Caki2 (cell line): ENCODE measurements at places on chromosomes 3 and 15.

DNA sequence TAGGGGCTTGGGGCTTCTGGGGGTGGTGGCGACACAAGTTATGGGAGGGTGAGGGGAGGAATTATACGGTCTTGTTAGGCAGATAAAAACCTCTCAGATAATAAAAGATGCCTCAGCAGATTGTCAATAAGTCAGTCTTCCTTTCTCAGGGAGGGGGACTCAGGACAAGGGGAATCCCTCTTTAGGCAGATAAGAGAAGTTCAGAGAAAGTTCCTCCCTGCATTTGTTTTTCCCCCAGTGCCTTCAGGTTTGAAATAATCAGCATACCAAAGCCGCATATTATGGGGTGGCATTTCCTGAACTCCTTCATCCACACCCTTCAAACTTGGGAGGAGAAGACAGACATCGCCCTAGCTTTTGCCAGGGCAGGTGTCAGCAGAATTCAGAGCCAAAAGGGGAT lies 8.5 kb downstream of the PPCDC start:
- no peak for DNase-seq

- DNase-seq = peak; percentile 26
Observed at GRCh38 chr3:79521221-79521848, 246.5 kb downstream of the ROBO1 start.

GRCh38 chr3:189868061-189868460 lies 236.9 kb downstream of the TP63 start:
- no peak for DNase-seq

- DNase-seq = no peak
Observed at GRCh38 chr3:56900801-56901200, 99.1 kb upstream of the ARHGEF3 start.

GRCh38 chr15:52559575-52559974 lies 9.3 kb downstream of the ARPP19 start:
- no peak for DNase-seq

- no peak for DNase-seq
Observed at GRCh38 chr3:52695798-52696671, 9.6 kb downstream of the GLT8D1 start.

- no peak for DNase-seq
Observed at GRCh38 chr3:134393074-134393473, 18.8 kb upstream of the AMOTL2 start.

- DNase-seq = no peak
Observed at GRCh38 chr15:101246824-101247745, 4.8 kb downstream of the CHSY1 start.

GRCh38 chr15:27660676-27661075 lies 438.4 kb downstream of the OCA2 start:
- no peak for DNase-seq

- DNase-seq = peak; percentile 14
Observed at GRCh38 chr3:172982736-172983364, 158.2 kb downstream of the SPATA16 start.

- DNase-seq = no peak
Observed at GRCh38 chr3:119778176-119778575, 3.7 kb upstream of the NR1I2 start.

DNA sequence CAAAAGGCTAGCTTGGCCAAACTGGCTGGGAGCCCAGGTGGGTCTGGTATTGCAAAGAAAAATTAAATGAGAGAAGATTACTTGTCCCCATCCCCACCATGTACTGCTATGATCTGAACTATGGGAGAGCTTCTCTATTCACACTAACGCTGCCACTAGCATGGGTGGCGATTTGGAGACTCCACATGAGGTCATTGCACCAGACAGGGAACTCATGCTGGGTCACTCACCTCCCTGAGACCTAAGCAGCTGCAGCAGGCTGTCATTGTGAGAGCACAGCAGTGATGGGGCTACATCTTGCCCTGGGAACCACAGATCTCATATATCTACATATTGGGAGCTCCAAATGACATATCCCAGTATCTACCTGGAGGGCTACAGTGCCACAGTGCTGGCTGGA lies 36.3 kb upstream of the NECTIN3 start:
- no peak for DNase-seq

DNA sequence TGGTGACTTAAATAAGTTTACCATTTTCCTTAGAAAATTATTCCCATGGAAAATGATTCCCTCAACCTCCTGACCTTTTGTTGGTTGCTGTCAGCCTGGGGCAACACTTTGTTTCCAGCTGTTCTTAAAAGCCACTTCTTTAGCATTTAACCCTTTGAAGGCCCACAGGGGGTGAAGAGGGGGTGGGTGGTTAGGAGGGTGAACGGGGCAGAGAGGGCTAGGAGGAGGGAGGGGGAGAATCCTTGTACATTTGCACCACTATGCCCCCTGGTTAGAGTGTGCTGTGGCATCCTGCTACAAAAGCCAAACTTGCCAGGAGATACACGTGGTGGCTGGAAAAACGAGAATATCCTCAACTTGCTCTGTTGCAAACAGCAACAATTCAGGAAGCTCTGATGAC lies 273.2 kb upstream of the RGMA start:
- DNase-seq = no peak

DNA sequence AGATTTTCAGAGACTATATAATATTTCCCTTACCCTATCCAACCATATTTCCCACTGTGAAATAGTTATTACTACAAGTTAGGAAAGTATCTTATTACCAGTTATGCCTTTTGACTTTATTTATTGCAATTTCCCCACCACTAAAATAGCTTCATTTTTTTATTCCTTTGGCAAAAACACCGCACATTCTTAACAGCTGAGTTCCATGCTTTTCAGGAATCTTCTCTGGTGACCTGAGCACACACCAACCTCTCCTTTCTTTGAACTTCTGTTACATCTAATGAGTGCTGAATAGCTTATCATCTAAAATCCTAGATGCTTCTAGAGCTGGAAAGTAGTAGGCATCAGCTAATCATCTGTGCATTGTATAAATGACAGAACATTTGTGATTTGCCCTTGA lies 99.1 kb downstream of the UBE2E2 start:
- no peak for DNase-seq

DNA sequence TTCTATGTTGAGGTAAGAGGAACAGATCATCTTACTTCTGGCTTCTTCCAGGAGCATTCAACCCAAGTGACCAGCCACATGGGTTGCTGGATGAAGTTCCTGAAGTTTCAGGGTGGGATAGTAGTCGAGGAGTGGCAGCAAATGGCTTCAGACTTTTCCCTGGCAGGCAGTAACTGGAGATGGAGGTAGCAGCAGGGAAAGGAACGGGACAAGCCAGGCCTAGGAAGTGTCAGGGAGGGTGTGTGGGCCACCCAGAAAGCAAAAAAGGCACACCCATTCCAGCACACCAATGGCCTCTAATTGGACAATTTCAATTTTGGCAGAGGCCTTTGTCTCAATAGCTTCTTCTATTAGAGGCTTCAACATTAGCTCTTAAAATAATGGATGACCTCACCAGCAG lies 498.6 kb upstream of the ATP11B start:
- no peak for DNase-seq

DNA sequence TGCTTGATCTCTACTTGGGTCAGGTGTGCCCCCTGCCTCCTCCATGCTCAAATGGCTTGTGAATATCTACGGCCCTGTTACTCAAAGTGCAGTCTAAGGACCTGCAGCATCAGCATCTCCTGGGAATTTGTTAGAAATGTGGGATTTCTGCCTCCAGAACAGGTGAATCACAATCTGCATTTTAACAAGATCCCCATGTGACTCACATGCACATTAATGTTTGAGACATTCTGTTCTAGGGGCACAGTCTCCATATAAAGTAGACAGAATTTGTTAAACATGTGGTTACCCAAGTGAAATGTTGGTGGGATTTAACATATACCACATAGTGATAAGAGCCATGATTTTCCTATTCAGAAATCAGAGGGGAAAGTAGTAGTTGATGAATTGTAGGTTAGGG lies 256.2 kb downstream of the NR1D2 start:
- DNase-seq = no peak

DNA sequence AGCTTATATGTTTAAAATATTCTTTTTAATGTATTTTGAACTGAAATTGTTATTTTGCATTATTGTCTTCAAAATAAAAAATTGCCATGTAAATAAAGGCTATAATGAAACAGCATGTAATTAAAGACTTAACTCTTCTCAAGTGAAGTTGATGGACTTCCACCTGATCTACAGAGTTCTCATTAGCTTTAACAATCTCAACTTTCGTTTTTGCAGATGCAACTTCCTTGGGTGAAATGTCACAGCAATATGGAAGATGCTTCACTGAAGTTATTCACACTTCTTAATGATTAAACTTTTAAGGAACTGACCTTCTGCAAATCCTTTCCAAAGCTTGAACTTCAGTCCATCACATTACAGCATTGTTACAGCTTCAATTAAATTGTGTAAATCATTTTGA lies 63.6 kb downstream of the OSTN start:
- no peak for DNase-seq

DNA sequence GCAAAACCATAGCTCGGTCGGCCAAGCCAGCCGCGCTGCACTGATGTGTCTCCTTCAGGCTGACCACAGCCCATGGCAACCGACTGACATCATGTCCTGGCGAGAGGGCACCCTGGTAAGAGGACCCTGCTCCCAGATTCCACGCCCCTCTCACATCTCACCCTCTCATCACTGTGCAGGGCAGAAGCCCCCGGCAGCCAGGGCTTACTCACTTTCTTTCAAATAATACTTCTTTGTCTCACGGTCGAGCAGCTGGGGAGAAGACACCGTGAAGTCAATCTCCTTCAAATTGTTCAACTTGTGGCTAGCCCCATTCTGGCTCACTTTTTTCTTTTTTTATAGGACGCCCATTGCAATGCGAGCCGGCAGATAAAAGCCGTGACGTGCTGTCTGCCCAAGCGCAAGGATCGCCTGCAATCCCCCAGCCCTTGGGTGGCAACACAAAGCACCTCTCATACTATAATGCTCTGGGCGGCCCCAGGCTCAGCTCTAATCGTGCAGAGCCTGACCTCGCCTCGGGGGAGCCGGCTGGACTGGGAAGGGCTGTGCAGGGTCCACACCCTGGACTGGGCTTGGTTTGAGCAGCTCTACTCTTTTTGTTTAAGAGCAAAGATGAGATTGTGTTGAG lies 33.6 kb downstream of the VGLL4 start:
- DNase-seq = no peak

DNA sequence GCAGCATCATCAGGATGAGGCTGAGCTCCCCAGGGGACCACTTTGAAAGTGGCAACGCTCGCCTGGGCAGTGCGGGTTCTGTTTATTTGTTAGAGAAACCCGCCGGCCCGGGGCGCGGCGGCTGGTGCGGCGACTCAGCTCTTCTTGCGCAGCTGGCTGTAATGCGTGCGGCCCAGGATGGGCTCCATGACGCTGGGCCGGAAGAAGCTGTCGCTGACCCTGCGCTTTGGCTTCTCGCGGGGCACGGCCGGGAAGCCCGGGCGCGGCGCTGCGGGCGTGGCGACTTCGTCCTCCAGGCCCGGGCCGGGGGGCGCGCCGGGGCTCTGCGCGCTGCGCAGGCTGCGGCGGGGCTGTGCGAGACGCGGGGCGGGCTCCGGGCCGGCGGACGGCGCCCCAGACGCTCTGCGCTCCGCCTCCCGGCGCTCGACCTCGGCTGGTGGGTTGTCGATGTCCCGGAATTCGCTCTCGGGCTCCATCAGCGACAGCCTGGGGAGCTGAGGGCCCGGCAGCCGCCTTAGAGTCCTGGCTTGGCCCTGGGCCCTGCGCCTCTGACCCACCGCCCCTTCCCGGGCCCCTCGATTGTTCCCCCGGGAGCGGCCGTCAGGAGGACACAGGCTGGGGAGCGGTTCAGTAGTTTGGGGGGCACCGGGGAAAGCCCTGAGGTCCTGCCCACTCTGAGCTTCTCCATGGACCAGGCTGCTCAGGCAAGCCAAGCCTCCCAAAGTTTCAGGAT lies 10.3 kb upstream of the KIF7 start:
- no peak for DNase-seq

GRCh38 chr3:175484666-175485065 lies 625.5 kb downstream of the NAALADL2 start:
- DNase-seq = no peak

DNA sequence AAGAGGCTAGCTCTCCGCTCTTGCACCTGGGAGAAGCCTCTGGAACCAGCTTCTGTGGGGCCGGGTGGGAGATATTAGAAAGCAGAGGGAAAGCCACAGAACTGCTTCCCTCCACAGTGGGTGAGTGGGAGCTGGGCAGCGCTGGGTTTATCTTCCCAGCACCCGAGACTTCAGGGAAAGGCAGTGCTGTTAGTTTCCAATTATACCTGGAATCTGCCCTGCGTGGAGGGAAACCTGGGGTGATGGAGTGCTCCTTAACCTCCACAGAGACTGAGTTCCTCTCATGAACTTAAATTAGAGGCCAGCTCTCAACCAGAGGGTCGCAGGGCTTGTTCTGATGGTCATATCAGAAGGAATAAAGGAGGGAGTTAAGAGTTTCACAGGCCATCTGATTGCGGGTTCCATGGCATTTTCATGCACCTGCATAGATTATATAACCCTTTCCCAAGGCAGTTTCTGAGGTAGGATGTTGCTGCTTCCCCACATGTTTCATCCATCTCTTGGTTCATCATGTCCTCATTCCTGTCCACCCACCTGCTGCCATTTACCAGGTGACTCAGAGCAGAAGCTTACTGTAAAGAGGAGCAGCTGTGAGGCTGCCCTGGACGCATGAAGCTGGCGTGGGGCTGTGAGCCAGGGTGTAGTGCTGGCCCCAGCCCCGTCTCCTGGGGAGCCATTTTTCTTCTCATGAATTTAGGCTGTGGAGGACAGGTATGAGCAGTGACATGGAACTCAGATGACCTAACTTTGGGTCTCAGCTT lies 42.5 kb downstream of the CA12 start:
- DNase-seq = no peak

- no peak for DNase-seq
Observed at GRCh38 chr3:161474139-161474538, 22.5 kb upstream of the OTOL1 start.

DNA sequence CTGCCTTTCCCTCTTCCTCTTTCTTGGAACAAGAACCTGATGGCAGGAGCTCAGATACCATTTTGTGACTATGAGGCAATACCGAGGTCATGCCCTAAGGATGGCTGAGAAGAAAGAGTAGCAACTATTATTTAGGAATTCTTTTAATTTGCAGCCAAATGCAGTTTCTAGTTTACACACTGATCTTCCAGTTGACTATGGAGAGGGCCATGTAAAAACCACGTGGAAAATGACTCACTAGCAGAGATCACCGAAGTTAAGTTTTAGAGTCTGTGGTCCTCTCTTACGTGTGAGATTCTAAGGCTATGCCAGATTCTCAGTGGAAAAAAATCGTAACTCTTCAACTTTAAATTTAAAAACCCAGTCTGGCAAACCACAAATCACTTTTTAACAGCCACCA lies 7.8 kb downstream of the BNC1 start:
- DNase-seq = no peak
